Esophagus muscularis mucosa (tissue), 4 donors: ENCODE measurements at places on chromosomes 12 and 14. TPM values are rescaled to one million over a fixed set of nuclear protein-coding genes. Genes with fewer than 3 reads are reported as not detected.

The CDK4 gene
- total RNA-seq, result 64.3 TPM

The NCOR2 gene
- 107 TPM for total RNA-seq

The KRT6B gene
- not detected for total RNA-seq

The HIF1A gene
- 77.4 TPM for total RNA-seq

The AQP2 gene
- not detected for total RNA-seq

The OSGEP gene
- total RNA-seq, result 25.1 TPM

The TSHR gene
- not detected for total RNA-seq

- peaks cover 56% of the 10 kb centered on the region for H3K4me1 ChIP-seq
- no peak for DNase-seq
- peak overlapping the region; percentile 78 for H3K4me3 ChIP-seq
Observed at GRCh38 chr12:4649358-4649661, 396 bp downstream of the NDUFA9 start.

- no peaks in the 10 kb centered on the region for H3K4me1 ChIP-seq
- no peaks in the 10 kb centered on the region for H3K27me3 ChIP-seq
- H3K4me3 ChIP-seq, result no peak overlapping the region
- no peaks in the 10 kb centered on the region for H3K36me3 ChIP-seq
- no peak overlapping the region for H3K27ac ChIP-seq
- DNase-seq, result no peak
Observed at GRCh38 chr14:98140862-98141530, 1131.0 kb downstream of the BCL11B start.

GRCh38 chr12:31002999-31003398 lies 70.7 kb upstream of the DDX11 start:
- H3K27me3 ChIP-seq, result no peaks in the 10 kb centered on the region
- H3K4me1 ChIP-seq, result no peaks in the 10 kb centered on the region
- no peaks in the 10 kb centered on the region for H3K36me3 ChIP-seq
- no peak overlapping the region for H3K27ac ChIP-seq

DNA sequence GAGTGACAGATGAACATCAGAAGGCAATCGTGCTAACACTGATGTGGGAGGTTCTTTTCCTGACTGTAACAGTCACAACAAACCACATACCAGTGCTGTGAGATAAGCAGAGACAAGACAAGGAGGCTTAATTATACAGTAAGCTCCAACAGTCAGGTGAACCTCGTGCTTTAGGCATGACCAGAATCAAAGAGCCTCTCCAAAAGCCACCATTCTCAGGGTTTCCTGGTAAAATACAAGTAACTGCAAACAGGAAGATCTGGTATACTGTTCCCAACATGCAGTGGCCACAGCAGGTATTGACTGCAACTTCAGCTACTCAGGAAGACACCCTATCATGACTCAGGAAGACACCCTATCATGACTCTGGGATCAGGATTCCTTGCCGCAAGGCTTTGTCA lies 47.3 kb upstream of the GTF2A1 start:
- H3K27me3 ChIP-seq, result peaks cover 4% of the 10 kb centered on the region
- H3K36me3 ChIP-seq, result no peaks in the 10 kb centered on the region
- H3K27ac ChIP-seq, result no peak overlapping the region
- no peak overlapping the region for H3K4me3 ChIP-seq

GRCh38 chr14:99564926-99565259 lies 39.1 kb downstream of the CCDC85C start:
- no peaks in the 10 kb centered on the region for H3K27me3 ChIP-seq
- no peak overlapping the region for H3K4me3 ChIP-seq
- peak overlapping the region; percentile 89 for H3K27ac ChIP-seq
- no peaks in the 10 kb centered on the region for H3K36me3 ChIP-seq
- DNase-seq, result no peak

DNA sequence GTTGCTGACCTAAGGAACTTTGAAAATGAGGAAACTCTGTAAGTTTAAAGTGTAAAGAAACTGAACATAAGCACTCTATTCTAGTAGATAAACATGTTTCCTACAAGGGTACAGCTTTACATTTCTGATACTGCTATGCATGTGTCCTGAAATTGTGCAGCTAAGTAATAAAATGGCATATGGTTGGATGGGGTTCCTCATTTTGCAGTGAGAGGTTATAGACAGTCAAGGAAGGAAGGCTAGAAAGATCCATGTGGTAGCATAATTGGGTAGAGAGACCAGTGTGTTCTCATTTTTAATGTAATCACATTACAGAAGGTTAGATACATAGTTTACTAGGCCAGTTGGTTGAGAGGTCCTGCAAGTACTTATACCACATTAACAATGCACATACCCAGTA lies 477.0 kb downstream of the TMEM121 start:
- H3K27ac ChIP-seq, result no peak overlapping the region
- no peak overlapping the region for H3K4me3 ChIP-seq
- H3K27me3 ChIP-seq, result peaks cover 15% of the 10 kb centered on the region
- DNase-seq, result no peak

DNA sequence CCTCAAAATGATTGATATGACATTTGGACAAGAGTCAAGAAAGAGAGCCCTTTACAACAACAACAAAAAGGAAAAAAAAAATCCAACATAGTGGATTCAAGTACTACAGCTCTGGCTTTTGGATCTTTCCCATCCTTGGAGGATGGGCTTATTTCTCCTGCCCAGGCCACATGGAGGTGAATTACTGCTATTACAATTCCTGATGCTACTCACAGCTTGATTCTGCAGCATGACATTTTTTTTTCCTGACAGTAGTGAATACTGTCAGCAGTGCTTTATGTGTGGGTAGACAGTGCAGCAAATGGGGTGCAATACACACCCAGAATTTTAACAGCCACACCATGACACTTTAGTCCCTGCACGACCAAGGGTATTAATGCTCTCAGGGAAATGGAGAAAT lies 42.5 kb upstream of the HSP90B1 start:
- H3K27ac ChIP-seq, result no peak overlapping the region
- H3K4me3 ChIP-seq, result no peak overlapping the region
- no peaks in the 10 kb centered on the region for H3K27me3 ChIP-seq
- no peaks in the 10 kb centered on the region for H3K36me3 ChIP-seq
- DNase-seq, result no peak

- H3K4me3 ChIP-seq, result no peak overlapping the region
- DNase-seq, result no peak
- H3K36me3 ChIP-seq, result no peaks in the 10 kb centered on the region
- H3K27me3 ChIP-seq, result no peaks in the 10 kb centered on the region
- no peak overlapping the region for H3K27ac ChIP-seq
- no peaks in the 10 kb centered on the region for H3K4me1 ChIP-seq
Observed at GRCh38 chr14:60705100-60705499, 19.1 kb downstream of the SIX4 start.

DNA sequence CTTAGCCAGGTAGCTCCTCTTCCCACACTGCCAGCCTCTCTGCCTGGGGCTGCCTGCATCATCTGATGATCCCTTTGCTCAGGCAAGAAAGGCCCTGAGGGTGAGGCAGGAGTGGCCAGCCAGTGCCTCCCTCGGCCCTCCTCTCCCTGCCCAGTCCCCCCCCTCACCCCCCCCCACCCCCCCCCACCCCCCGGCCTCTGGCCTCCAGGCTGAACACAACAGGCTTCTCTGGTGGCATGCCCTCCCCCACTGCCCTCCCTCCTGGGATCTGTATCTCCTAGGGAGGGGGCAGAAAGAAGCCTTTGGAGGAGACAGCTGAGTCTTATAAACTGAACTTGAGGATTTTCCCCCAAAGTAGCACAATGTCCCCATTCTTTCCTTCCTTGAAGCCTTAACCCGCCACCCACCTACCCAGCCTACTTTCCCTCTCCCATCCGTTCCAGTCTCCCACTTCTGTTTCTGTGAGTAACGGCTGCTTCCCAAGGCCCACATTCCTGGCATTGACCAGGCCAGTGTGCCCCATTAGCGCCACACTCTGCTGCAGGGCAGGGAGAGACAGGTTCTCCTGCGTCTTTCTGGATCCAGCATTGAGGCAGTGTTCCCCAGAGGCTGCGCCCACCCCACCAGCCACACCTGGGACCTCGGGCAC lies 82.1 kb downstream of the B4GALNT3 start:
- H3K4me3 ChIP-seq, result no peak overlapping the region
- H3K27ac ChIP-seq, result peak overlapping the region; percentile 36
- no peaks in the 10 kb centered on the region for H3K36me3 ChIP-seq
- no peak for DNase-seq
- H3K4me1 ChIP-seq, result peaks cover 10% of the 10 kb centered on the region

GRCh38 chr12:38586789-38587188 lies 270.2 kb downstream of the ALG10B start:
- H3K27ac ChIP-seq, result no peak overlapping the region
- no peaks in the 10 kb centered on the region for H3K4me1 ChIP-seq

- H3K27me3 ChIP-seq, result no peaks in the 10 kb centered on the region
- H3K36me3 ChIP-seq, result no peaks in the 10 kb centered on the region
- H3K4me3 ChIP-seq, result no peak overlapping the region
- no peak for DNase-seq
- no peak overlapping the region for H3K27ac ChIP-seq
Observed at GRCh38 chr14:59564366-59564765, 12.2 kb downstream of the CCDC175 start.

DNA sequence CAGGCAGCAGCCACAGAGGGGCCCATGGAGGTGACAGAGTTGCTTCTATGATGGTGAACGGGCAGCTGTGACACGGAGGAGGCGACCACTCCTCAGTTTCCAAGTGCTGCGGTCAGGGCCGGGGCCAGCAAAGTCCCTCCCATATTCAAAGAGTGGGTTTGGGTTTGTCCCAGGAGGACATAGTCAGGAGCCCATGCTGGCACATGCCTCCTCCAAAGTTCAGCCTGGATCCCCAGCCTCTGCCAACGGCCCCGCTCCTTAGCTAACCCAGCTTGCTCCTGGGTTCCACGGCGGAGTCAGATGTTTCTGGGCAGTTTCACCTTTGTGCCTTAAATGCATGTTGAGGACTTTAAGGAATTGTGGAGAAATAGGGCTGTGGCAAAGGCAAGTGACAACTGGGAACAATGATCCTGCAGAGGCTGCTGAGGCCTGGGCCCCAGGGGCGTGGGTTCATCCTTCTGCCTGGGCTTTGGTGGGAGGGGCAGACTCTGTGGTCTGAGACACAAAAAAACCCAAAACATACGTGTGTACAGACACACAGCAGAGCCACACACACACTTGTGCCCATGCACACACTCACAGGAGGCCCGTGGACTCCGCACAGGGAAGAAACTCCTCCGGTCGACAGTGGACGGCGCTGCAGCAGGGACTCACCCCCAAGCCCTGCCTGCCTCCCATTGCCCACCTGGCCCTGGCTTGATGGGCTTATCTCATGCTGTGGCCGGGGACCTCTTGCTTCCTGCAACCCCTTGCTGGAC lies 399.4 kb downstream of the TMEM121 start:
- no peak overlapping the region for H3K27ac ChIP-seq
- no peak overlapping the region for H3K4me3 ChIP-seq
- H3K4me1 ChIP-seq, result no peaks in the 10 kb centered on the region
- no peaks in the 10 kb centered on the region for H3K36me3 ChIP-seq

DNA sequence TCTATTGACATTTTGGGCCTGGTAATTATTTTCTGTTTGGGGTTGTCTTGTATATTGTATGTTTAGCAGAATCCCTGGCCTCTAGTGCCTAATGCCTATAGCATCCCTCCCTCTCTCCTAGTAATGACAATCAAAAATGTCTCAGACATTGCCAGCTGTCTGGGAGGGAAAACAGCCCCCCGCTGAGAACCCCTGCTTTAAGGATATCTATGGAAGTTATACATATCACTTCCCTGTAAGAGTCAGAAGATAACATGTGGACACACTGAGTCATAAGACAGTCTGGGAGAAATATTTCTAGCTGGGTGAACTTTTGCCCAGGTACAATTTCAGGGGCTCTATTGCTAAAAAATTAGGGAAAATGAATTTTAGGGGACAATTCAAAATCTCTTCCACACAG lies 255.0 kb downstream of the PAWR start:
- H3K27ac ChIP-seq, result no peak overlapping the region
- no peaks in the 10 kb centered on the region for H3K27me3 ChIP-seq
- no peaks in the 10 kb centered on the region for H3K36me3 ChIP-seq
- no peak overlapping the region for H3K4me3 ChIP-seq

DNA sequence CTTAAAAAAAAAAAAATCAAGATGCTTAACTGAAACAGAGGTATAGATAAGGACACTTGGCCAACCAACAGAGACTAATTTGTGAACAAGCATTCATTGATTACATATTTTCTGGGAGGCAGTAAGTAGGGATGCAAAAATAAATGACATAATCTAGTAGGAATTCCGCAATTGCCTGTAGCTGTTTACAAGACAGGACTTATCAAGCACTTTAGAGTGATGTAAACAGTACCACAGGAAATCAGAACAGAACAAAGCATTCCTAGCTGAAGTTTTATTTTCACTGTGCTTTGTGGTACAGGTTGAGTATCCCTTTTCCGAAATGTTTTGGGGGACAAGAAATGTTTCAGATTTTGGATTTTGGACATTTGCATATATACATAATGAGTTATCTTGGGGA lies 68.2 kb upstream of the FGD4 start:
- H3K36me3 ChIP-seq, result peaks cover 7% of the 10 kb centered on the region
- H3K4me3 ChIP-seq, result no peak overlapping the region
- no peak overlapping the region for H3K27ac ChIP-seq

GRCh38 chr12:12786351-12786705 lies 869 bp downstream of the APOLD1 start:
- no peaks in the 10 kb centered on the region for H3K36me3 ChIP-seq
- peaks cover 26% of the 10 kb centered on the region for H3K4me1 ChIP-seq
- DNase-seq, result no peak
- peak overlapping the region; percentile 90 for H3K27ac ChIP-seq
- no peaks in the 10 kb centered on the region for H3K27me3 ChIP-seq
- peak overlapping the region; percentile 60 for H3K4me3 ChIP-seq

DNA sequence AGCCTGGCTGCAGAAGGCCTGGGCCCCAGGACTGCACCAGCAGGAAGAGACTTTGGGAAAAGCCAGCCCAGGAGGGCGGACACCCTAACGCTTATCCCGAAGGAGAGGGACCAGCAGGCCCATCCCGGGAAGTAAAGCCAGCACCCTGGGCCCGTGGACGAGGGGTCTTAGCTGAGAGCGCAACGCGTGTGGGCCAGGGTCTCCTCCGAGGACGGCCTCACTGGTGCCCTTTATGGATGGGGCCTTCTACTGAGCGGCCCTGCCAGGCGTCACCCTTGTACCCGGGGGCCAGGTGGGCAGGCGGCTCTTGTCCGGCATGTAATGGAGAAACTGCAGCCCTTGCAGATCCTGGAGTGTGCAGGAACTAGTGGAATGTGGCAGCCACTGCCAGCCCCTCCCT lies 14.1 kb downstream of the TEDC1 start:
- no peak overlapping the region for H3K27ac ChIP-seq
- H3K36me3 ChIP-seq, result no peaks in the 10 kb centered on the region
- H3K4me3 ChIP-seq, result no peak overlapping the region
- no peak for DNase-seq

GRCh38 chr14:101624536-101624935 lies 63.2 kb downstream of the DIO3 start:
- H3K4me1 ChIP-seq, result peaks cover 14% of the 10 kb centered on the region
- DNase-seq, result peak; percentile 87
- H3K36me3 ChIP-seq, result no peaks in the 10 kb centered on the region
- H3K27ac ChIP-seq, result no peak overlapping the region
